ENCODE measurements at places on chromosomes 1 and 21.

GRCh38 chr1:223738465-223739365 lies 26.4 kb downstream of the CAPN2 start:
- DNase-seq, result no peak

DNA sequence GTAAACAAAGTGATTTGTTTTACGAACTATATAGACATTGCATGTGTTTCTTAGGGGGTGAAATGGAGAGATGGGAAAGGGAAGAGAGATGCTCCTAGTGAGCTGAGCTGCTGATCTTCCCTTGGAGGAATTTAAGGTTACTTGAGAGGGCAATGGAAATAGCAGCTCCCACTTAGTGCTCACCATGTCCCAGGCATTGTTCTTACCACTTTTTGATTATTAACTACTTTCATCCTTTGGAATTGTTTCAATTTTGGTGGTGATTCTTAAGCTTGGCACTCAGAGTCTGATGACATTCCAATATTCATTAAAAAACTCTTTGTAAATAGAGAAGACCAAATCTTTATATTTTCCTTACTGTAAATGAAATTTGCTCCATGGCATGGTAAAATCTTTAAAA lies 124.9 kb downstream of the ITSN1 start:
- DNase-seq, result no peak

- DNase-seq, result no peak
Observed at GRCh38 chr1:27517907-27518718, 28.1 kb upstream of the WASF2 start.

DNA sequence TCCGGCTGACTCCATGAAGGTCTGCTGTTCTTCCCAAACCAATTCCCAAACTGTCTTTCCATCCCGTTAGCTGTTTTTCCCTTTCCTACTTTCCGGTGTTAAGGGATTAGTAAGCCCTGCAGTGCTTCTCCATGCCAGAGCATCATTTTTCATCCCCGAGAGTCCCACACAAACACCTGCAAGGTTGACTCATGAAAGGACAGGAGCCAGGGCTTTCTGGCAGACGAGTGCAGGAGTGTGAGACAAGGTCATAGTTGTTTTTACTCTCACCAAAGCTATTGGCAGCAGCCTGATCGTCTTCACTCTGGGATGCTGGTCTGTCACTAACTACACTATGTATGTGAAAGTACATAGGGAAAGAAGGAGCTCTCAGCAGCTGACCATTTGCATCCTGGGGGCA lies 10.2 kb upstream of the BECN2 start:
- DNase-seq, result no peak

DNA sequence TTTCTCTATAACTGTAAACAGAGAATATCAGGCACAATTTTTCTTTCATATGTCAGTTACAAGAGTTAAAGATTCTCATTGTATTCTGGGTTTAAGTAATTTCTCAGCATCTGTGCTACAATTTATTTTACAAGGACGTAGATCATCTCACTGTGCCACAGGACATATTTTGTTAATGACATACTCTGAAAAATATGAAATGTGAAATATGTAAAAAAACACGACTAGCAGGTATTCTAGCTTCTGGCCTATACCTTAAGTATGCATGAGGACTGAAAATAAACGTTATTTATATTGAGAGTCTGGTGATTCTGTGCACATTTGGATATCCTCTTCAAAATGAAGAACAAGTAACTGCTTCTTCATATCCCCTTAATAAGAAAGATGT lies 308.8 kb downstream of the BRINP3 start:
- no peak for DNase-seq

GRCh38 chr1:107487506-107487905 lies 346.7 kb downstream of the NTNG1 start:
- no peak for DNase-seq

- no peak for DNase-seq
Observed at GRCh38 chr1:14891991-14892390, 261.6 kb upstream of the TMEM51 start.

DNA sequence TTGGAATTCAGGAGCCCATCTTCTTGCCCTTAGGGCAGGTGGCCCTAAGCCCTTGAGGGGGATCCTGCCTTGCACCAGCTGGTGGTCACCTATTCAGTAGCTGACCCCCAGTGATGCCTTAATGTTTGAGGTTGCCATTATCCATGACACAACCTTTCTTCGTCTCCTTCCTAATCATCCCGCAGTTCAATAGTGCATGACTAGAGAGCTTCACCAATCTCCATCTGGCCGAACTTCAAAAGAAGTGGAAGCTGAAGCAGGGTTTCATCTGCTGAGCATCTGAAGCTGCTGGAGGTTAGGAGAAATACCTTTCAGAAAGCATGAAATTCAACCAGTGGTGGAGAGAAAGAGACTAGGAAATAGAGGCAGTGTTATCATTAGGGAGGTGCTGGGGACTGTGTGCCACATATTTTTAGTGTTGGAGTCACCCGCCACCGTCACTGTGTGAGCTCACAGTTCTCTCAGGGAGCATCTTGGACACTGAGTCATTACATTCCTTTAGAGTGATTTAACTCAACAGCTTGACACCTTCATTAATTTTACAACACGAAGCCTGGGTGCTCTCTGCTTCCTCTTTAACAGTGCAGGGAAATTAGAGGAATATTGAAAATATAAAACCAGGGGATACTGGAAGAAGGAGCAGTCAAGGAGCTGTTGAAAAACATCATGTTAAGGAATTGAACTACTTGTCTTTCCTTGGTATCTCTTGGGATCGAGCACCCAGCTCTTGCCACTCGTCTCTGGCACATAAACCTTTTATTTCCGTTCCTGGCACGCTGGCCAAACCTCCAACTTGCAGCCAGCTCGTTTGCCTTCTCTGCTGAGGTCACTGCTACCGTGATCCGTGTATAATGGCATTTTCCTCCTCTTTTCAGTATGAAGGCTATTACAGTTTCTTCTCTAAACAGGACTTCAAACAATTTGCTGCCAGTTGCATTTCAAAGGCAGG lies 53.6 kb downstream of the PEX14 start:
- no peak for DNase-seq

- no peak for DNase-seq
Observed at GRCh38 chr1:230427094-230427876, 1.2 kb upstream of the PGBD5 start.

- no peak for DNase-seq
Observed at GRCh38 chr1:115069659-115070308, 19.5 kb downstream of the TSPAN2 start.

GRCh38 chr1:63624911-63625310 lies 31.7 kb downstream of the PGM1 start:
- no peak for DNase-seq

DNA sequence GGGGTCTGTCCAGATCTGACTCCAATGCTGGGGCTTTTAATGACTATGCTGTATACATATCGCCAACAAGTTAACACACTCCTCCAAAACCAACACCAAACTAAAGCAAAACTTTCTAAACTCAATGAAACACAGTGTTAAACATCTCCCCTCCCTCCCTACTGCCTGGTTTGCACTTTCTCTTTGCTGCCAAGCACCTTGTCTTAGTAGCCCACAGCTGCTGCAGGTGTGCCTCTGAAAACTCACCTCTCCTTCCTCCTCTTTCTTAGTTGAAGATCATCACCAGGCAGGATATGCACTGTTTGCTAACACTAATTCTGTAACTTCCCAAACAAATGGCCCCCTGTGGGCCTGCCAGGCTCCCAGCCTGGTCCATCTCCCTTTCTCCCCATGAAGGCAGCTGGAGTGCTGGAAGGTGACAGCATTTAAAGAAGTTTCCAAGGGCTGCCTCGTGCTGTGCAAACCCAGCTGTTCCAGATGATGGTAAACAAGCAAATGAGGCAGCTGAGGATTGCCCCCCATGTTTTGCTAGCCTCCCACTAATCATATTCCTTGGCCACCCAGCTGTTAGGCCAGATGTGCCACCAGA lies 213.7 kb downstream of the ASTN1 start:
- DNase-seq, result no peak

DNA sequence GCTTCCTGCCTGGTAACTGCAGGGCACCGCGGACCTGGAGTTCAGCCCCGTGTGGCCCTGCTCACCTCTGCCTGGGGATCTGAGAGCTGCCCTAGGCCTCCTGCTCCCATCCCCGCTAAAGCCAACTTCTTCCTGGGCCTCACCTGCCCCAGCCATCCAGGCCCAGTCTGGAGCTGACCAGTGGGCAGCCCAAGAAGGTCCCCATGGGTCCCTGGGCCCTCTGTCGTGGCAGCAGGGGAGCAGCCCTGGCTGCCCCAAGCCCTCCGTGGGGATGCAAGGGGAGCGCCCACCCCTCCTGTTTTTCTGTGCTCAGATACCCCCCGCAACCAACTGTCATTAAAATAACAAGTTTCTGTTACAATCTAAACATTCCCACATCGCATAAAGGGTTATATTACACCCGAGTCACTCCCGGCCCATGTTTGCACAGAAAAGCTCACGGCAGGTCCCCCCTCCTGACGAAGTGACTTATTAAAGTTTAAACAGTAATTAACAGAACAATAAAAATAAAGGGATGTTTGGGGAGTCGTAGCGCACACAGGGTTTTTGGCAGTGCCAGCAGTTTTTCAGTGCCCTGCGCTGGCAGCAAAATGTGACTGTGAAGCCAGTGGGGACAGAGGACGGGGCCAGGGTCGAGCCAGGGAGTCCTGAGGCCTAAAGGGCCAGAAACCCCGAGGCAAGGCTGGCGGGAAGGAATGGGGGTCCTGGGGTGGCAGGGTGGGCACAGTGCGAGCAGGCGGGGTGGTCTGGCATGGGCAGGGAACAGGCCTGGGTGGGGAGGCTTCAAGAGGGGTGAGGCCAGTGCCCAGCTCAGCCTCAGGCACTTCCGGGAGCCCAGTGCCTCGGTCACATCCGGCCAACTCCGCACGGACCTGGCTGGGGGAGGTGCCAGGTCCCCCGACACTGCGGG lies 121.5 kb downstream of the CASZ1 start:
- DNase-seq, result no peak

- DNase-seq, result no peak
Observed at GRCh38 chr1:23124259-23125026, 44.2 kb downstream of the LUZP1 start.

All from CD4-positive, alpha-beta T cell treated with Interleukin-12 subunit alpha and Interleukin-12 subunit beta, for 1 hour (primary cell).